A172 (cell line): ENCODE measurements at places on chromosomes 6 and 20. TPM values are rescaled to one million over a fixed set of nuclear protein-coding genes. Genes with fewer than 3 reads are reported as not detected.
A peak's percentile ranks its signal among the peaks of the same experiment; 100 is the strongest.

Gene PSMB9
- 51.9 and 64.7 TPM in 2 replicates for total RNA-seq

Gene MATN4
- not detected in 2 replicates for total RNA-seq

Gene PAK5
- total RNA-seq = not detected in 2 replicates

Gene ZNF335
- 11.3 and 11.5 TPM in 2 replicates for total RNA-seq

Gene BACH2
- 0.03 and 0.65 TPM in 2 replicates for total RNA-seq

Gene ZBP1
- 0.14 TPM in 1 of 2 replicates, not detected in the other for total RNA-seq

Gene TXLNB
- 0.17 and 0.22 TPM in 2 replicates for total RNA-seq

Gene XPO5
- total RNA-seq = 49.0 and 50.1 TPM in 2 replicates

Gene SNAI1
- 0.62 and 2.6 TPM in 2 replicates for total RNA-seq

Gene GSTA2
- not detected in 2 replicates for total RNA-seq

Gene RAD21L1
- total RNA-seq = 0.07 and 0.90 TPM in 2 replicates

Gene NDRG3
- 49.7 and 54.6 TPM in 2 replicates for total RNA-seq

DNA sequence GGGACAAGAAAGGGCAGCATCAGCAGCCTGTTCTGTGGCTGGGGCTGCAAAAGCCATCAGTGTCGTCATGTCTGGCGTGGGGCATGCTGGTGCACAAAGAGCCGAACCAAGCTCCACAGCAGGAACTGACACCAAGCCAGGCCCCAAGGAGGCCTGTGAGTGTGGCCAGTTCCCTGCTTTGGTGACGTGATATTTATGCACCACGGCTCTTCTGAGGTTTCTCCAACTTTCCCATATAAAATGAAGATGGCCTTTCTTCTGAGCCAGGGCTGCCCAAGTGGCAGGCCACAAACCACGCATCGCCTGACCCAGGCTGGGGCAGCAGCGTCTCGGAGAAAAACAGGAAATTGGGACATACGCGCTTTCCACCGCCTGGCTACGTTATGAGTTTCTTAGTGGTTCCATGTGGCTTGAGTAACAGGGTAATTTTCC is 109.9 kb downstream of the RIN2 start:
- no peak for DNase-seq

GRCh38 chr20:21083825-21084325 is 22.3 kb downstream of the LINC00237 start:
- no peak for DNase-seq

DNA sequence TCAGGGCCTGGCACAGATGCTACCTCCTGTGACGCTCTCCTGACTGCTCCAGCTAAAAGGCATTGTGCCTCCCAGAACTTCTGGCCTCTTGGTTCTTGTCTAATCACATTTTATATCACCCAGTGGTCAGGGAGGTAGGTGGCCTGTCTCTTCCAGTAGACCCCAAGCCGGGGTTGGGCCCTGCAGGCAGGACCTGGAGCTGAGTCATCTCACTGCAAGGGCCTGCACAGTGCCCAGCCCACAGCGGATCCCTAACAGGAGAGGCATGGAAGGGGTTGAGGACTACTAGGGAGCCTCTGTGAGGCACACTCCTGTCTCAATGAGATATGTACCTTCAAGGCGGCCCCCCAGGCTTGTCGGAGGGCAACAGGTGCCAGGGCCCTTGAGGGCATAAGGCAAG is 6.4 kb downstream of the LEMD2 start:
- no peak for DNase-seq

GRCh38 chr20:53708129-53708968 is 114.7 kb upstream of the ZNF217 start:
- DNase-seq = peak; percentile 90

DNA sequence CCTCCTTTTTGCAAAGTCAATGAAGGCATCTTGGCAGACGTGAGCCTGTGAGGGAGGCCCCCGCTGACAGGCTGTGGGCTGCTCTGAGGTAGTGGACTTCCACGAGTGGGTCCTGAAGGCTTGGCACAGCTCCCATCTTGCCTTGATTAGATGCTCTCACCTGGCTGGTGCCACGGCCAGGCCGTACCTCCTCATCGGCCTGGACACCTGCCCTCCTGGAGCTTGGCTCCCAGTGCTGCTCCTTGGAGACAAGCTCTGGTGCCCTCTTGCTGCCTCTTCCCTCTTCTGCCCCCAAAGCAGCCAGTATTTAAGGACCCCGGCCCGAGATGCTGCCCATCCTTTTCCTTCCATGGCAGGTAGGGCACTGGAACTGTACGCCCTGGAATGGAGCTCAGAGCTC is 93.5 kb downstream of the ERMARD start:
- DNase-seq = no peak

DNA sequence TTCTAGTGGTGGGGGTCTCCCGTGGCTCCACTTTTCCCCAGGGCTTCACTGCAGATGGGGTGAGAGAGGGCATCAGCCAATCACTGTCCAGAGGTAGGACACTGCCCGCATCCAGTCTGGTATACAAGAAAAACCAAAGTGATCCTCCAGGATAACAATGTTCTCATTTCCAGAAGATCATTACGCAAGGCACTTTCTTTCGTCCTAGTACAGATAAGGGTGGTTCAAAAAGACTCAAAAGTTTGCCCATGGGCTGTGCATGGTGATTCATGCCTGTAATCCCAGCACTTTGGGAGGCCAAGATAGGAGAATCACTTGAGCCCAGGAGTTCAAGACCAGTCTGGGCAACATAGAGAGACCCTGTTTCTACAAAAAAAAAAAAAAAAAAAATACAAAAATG is 16.4 kb downstream of the GMDS start:
- DNase-seq = no peak

- DNase-seq = no peak
Measured at GRCh38 chr6:19587238-19587942, 249.8 kb upstream of the ID4 start.

DNA sequence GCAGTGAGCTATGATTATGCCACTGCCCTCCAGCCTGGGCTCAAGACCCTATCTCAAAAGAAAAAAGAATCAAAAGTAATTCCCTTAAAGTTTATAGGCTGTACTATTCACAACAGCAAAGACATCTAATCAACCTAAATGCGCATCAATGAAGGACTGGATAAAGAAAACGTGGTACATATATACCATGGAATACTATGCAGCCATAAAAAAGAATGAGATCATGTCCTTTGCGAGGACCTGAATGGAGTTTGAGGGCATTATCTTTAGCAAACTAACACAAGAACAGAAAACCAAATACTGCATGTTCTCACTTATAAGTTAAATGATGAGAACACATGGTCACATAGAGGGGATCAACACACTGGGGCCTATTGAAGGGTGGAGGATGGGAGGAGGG is 16.7 kb downstream of the ZNFX1 start:
- no peak for DNase-seq

DNA sequence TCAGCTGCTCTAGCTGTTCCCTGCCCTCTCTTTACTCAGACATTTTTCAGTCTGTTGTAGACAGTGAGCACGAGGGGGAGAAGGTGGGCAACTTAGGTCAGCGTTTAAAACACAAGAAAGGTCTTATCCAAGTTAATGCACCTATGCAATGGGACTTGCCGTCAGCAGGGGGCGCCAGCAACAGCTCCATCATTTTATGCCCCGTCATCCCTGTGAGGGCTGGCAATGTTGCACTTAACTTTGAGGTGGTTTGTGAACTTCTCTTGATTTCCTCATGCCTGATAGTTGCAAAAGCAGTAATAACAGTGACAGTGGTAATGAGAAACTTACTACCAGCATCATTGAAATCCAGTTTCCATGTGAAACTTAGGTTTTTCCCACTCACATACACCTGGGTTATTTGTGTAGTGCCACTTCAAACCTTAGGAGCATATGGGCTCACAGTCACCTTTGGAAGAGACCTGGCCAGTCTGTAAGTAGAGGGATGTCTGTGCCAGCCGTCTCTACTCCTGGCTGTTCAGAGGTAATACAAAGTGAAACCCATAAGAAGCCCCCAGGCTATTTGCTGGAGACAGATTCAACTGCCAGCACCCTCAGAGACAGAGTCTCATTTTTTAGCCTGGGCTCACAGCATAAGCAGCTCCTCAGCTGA is 44.9 kb upstream of the ID1 start:
- DNase-seq = peak; percentile 85

- DNase-seq = no peak
Measured at GRCh38 chr6:134240665-134241431, 77.1 kb downstream of the SGK1 start.

- no peak for DNase-seq
Measured at GRCh38 chr20:59033093-59033492, 958 bp upstream of the ATP5F1E start.

- no peak for DNase-seq
Measured at GRCh38 chr6:56527934-56528333, 114.8 kb downstream of the DST start.

- no peak for DNase-seq
Measured at GRCh38 chr6:4615891-4616290, 160.3 kb upstream of the CDYL start.

- no peak for DNase-seq
Measured at GRCh38 chr6:32129297-32130088, 595 bp downstream of the FKBPL start.

GRCh38 chr6:159809149-159809548 is 9.1 kb downstream of the PNLDC1 start:
- no peak for DNase-seq

- DNase-seq = no peak
Measured at GRCh38 chr6:38187811-38188590, 368.5 kb downstream of the ZFAND3 start.

- no peak for DNase-seq
Measured at GRCh38 chr6:107308677-107309076, 150.7 kb downstream of the PDSS2 start.

GRCh38 chr6:166906376-166907044 is 49.8 kb downstream of the RNASET2 start:
- DNase-seq = no peak

DNA sequence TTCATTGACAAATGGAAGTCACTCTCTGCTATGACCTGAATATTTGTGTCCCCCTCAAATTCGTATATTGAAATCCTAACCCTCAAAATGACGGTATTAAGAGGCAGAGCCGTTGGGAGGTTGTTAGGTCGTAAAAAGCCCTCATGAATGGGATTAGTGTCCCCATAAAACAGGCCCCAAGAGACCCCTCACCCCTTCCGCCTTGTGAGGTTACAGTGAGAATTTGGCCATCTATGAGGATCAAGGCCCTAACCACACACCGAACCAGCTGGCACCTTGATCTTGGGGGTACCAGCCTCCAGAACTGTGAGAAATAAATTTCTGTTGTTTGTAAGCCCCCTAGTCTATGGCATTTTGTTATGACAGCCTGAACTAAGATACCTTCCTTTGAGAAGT is 52.5 kb upstream of the SLC22A16 start:
- DNase-seq = no peak

DNA sequence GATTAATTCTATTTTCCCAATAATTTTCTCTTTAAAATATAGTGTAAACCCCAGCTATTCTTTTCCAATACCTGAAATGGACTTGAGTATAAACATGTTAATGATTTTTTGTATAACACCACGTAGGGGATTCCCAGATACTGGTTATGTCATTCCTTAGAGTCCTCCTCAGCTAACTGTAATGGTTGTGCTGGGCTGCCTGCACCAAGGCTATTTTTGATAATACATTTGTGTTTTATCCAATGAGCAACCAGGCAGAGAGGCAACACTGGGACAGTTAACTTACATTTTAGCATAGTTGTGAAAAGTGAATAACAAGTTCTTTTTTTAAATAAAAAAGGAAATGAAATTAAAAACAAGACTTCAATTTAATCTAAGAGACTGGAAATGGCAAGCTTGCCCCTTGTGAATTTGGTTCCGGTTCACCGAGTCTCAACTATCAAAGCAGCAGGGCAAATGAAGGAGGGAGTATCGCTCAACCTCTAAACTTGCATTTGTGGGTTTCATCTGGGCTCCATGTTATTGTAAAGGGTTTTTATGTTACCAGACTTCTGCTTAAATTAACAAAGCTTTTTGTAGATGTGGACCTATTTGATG is 18.8 kb upstream of the BACH2 start:
- DNase-seq = no peak

DNA sequence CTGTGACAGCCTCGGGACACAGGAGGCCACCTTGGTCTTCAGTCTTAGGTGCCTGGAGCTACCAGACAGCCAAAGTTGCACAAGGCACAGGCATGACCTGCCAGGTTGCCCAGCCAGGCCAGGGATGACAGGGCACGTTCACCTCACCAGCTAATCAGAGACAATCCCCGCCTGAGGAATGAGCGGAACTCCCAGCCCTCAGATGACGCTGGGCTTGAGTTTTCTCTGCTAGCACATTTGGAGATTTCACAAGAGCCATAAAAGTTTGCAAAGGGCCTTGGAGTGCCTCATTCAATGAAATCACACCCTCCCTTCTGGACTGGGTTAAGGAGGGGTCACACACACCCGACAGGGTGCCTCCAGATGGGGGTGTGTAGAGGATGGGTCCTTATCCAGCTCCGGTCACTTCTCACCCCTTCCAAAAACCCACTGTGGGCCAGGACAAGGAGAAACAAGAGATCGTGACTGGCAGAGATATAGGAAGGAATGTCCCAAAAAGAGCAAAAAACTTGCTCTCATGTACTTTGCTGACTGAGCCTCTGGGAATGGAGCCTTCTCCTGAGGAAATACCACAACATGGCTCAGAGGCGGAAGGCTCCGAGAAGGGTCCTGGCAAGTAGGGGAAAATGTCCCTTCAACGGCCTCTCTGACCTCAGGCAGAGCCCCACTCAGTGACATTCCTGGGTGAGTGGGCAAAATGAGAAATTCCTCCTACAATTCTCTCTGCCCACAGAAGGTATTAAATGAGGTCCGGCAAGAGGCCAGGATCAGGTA is 121.6 kb downstream of the ISM1 start:
- no peak for DNase-seq

DNA sequence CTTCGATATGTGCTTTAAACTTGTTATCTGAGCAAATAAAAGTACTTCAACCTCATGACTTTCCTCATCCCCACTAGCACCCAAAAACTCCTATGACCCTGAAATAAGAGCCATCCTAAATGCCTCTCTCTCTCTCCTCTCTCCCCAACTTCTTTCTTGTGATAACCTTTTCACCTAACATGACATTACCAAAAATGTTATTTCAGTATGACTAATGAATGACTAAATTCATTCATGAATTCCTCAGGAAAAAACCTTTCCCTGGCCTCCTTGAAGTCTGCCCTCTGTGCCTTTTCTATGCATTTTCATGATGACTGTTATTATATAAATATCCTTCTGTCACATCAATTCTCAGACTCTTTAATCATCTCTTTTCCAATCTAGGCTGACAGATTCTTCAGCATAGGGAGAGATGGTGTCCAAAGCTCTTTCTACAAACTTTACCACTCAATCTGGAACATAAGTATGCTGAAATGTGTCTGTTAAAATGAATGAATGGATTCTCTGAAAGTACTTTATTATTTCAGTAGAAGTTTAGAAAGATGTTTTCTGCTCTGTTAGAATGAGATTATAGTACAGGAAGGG is 114.3 kb upstream of the GGTLC1 start:
- DNase-seq = peak; percentile 85

- DNase-seq = no peak
Measured at GRCh38 chr6:150761771-150762170, 103.7 kb upstream of the MTHFD1L start.

- DNase-seq = peak; percentile 92
Measured at GRCh38 chr6:32081168-32081990, 27.8 kb downstream of the TNXB start.
